ENCODE measurements at places on chromosomes 3 and 15. TPM values are rescaled to one million over a fixed set of nuclear protein-coding genes. Genes with fewer than 3 reads are reported as not detected.

PLCH1 gene
- under 0.01 TPM for total RNA-seq

DNA sequence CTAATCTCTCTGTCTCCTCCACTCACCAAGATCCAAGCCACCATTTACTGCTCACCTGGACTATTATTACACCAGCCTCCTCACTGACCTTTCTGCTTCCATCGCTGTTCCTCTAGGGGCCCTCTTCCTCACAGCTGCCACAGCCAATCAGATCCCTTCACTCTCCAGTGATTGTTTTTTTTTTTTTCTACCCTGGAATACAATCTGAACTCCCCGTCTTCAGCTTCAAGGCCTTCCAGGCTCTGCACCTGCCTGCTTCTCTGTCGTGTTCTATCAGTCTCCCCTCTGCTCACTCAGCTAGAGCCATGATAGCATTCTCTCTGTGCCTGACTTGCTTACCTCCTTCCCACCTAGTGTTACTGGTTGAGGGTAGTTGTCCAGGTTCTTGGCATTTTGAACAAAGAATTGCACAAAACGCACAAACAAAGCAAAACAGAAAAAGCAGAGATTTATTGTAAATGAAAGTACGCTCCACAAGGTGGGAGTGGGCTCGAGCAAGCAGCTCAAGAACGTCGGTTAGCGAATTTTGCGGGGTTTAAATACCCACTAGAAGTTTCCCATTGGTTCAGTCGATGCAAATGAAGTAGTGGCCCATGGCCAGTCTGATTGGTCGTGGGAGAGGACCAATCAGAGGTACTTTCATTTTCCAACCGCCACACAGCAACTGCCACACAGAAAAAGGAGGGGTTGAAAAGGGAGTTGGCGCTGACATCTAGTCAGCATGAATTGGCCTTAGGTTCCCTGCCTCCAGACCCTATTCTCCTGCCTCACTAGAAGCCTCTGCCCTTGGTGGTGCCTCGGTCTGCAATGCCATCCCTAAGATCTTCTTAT lies 188.9 kb downstream of the TLE3 start:
- DNase-seq, result no peak

GRCh38 chr15:69793431-69793780 lies 304.3 kb downstream of the TLE3 start:
- no peak for DNase-seq

DNA sequence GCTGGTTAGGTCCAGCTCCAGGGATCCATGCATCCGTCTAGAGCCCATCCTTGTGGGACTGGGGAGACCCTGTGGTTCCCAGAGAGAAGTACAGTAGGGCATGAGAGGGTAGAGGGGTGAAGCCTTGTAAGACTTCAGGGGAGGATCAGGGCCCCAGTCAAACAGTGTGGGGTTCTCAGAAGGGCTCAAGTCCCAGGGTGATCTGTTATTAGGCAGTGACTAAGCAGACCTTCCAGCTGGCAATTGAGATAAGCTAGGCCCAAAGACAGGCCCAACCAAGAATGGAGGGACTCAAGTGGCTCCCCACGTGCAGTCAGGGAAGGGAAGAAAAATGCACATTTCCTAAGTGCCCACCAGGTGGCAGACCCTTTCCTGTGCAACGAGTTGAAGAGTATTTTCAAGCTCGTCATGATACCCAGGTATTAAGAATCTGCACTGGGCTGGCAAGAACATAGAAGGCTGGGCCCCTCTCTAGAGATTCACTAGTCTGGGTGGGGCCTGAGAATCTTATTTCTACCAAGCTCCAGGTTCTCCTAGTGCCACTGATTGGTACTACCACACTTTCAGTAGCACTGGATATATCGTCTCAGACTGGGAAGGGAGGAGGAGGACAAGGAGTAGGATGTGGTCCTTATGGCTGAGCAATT lies 240.8 kb downstream of the NR1D2 start:
- DNase-seq, result no peak

DNA sequence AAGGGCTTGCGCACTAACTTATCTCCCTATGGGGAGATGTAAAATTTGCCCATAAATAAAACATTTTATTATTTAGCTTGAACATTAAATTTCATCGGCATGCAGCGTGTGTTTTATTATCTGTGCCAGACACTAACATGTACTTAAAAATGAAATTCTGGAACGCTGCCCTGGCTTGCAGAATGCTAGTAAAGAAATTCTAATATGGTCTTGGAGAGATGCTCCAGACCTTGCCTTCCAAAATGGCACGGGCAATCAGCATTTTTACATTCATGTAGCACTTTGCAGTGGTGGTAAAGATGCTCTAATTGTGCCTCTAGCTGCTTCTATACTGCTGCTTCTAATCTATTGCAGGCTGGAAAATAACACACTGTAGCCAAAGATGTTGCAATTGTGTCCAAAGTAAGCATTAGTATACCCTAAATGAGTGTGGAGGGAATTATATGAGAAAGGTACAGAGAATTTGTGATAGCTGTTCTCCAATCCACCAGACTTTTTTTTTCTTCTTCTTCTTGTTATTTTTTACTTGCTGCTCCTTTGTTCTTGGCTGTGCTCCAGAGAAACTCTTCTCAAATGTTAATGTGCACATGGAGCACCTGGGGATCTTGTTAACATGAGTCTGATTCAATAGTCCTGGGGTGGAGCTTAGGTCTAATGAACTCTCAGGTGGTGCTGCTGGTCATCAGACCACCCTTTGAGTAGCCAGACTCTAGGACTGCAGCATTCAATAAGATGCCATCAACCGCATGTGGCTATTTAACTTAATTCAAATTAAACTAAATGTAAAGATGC lies 47.3 kb downstream of the CRABP1 start:
- DNase-seq, result no peak
